ENCODE measurements at places on chromosomes 13 and 19.
A peak's percentile ranks its signal among the peaks of the same experiment; 100 is the strongest.

GRCh38 chr13:87671753-87672605, 808 bp downstream of the SLITRK5 start:
- no peak for DNase-seq

GRCh38 chr13:32323912-32324311, 8.6 kb downstream of the BRCA2 start:
- DNase-seq, result no peak

- DNase-seq, result no peak
Measured at GRCh38 chr13:110716247-110716515, 2.7 kb downstream of the ING1 start.

- DNase-seq, result peak; percentile 70
Measured at GRCh38 chr19:42440357-42441048, 2.2 kb downstream of the CXCL17 start.

DNA sequence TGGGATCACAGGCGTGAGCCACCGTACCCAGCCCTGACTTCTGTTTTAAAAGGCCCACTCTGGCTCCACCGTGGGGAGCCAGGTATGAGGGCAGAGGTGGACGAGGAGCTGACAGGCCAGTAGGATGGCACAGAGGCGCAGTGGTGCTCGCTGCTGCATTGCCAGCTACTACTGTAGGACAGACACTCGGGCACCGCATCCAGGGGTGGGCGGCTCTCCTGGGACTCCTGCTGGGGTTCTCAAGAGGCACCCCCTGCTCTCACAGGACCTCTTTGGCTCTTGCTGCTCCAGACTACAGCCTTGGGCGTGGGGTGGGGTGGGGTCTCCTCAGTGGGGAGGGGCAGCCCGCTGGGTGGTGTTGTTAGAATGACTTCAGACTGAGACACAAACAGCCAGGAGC, 53.4 kb downstream of the LATS2 start:
- no peak for DNase-seq

GRCh38 chr19:1409204-1410005, 2.0 kb downstream of the DAZAP1 start:
- DNase-seq, result no peak

DNA sequence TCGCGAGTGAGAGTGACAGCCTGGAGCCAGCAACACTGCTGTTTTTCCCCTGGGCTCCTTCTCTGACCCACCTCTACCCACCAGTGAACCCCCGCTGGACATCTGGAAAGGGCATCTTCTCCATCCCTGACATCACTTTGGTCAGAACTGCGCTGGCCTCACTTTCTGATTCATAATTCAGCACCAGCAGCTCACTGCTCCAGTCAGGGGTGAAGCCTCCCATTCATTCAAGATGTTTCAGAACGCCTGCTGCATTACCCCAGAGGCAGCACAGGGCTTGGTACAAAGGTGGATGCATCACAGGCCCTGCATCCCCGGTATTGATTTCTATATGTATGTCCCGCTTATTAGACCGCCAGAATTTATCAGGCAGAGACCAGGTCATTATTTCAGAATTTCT, 182.8 kb upstream of the TSHZ3 start:
- no peak for DNase-seq

GRCh38 chr19:4979211-4979807, 10.4 kb downstream of the KDM4B start:
- DNase-seq, result no peak

GRCh38 chr13:84136582-84136981, 254.3 kb upstream of the SLITRK1 start:
- no peak for DNase-seq

DNA sequence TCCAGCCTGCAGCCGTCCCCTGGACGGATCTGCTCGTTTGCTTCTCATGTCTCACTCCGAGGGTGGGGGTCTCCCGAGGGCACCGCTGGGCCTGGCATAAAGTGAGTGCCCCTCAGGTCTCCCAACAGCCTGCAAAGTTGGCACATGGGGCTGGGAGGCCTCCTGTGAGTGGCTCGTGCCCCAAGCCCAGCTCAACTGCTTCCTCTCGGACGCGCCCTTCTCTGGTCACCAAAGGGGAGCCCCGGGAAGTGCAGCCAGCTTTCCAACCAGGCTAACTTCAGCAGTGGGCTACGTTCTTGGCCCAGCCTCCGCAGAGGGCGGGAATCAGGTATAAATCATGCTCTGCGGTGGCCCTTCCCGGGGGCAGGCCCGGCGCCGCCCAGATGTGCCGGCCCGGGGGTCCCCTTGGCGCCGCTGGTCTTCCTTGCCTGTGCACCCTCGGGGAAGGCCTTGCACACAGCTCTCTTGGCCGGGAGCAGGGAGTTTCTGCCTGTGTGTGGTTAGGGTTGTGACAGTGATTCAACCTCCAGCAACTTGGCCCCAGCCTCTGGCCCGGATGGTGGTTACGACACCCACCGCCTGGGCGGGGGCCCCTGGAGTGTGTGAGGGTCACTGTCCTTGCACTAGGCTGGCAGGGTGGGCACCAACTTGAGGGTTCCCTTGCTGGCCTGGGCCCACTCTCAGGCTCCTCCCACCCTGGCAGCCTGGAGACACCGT, 20.7 kb downstream of the CEBPG start:
- no peak for DNase-seq

- DNase-seq, result no peak
Measured at GRCh38 chr13:77533875-77534788, 1.4 kb upstream of the SCEL start.

GRCh38 chr13:51235186-51235585, 13.0 kb downstream of the FAM124A start:
- no peak for DNase-seq

DNA sequence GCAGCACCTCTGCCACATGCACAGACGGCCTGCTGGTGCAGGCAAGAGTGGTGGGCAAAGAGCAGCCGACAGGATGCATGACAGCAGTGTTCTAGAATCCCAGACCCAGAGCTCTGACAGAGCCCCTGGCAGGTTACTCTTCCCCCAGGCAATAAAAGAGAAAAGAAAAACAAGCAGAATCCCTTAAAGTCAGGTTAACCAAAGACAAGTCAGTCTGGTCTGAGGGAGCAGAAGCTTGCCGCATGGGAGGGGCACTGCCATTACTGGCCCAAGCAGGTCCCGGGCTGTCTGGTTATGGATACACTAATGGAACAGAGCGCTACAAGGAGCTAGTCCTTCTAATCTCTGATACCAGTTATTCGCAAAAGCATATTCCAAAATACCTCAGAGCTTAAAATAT, 36.1 kb upstream of the DOCK9 start:
- no peak for DNase-seq

DNA sequence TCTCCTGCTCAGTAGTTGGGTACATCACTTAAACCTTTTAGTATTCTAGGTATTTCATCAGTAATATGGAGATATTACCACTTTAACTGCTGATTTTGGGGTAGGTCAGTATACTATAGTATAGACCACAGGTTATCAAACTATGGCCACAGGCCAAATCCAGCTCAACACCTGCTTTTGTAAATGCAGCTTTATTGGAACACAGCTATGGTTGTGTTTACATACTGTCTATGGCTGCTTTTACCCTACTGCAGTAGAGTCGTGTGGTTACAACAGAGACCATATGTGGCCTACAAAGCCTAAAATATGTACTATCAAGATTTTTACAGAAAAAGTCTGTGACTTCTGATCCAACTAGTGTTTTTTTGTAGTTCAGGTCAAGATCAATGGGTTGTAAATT, 10.3 kb downstream of the COG6 start:
- no peak for DNase-seq

- DNase-seq, result no peak
Measured at GRCh38 chr13:38656699-38657098, 30.2 kb upstream of the FREM2 start.

- DNase-seq, result no peak
Measured at GRCh38 chr19:31164791-31165251, 184.4 kb downstream of the TSHZ3 start.

DNA sequence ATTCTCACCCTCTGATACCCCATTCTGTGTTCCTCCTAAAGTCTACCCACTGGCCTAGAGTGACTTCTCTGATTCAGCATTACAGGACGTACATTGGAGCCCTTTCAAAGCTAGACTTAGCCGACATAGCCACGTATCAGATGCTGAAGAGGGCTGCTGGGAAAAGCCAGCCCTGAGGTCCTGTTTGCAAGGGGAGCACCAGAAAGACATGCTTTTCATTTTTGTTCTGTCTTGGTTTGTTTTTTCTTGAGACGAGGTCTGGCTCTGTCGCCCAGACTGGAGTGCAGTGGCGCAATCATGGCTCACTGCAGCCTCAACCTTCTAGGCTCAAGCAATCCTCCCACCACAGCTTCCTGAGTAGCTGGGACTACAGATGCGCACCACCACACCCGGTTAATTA, 6.3 kb upstream of the ZSWIM4 start:
- no peak for DNase-seq

GRCh38 chr13:29722415-29722814, 126.9 kb upstream of the SLC7A1 start:
- DNase-seq, result no peak

GRCh38 chr13:106210324-106210723, 325.1 kb downstream of the EFNB2 start:
- DNase-seq, result no peak

GRCh38 chr13:19586904-19587634, 25.7 kb upstream of the TPTE2 start:
- DNase-seq, result peak; percentile 79

GRCh38 chr13:23987331-23987894, 90.1 kb upstream of the C1QTNF9B start:
- no peak for DNase-seq

GRCh38 chr13:27039171-27039701, 132.4 kb downstream of the USP12 start:
- no peak for DNase-seq

DNA sequence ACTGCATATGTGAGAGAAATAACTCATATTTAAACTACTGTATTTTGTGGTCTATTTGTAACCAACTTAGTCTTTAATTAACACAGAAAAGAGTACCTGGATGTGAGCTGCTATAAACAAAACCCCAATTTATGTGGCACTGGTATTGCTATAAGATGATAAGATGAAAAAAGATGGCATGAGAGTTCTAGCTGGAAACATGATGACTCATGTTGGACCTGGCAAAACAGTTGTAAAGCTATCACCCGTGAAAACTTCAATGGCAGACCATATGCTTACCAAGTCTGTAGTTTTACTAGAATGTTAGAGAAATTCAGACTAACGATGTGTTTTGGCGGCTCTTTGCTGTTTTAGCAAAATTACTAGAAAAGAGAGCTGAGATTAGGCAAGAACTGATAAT, 69.6 kb upstream of the PCDH9 start:
- no peak for DNase-seq

- DNase-seq, result no peak
Measured at GRCh38 chr19:17379221-17379631, 2.1 kb upstream of the PLVAP start.

GRCh38 chr19:49020931-49021895, 2.9 kb downstream of the CGB3 start:
- DNase-seq, result no peak

DNA sequence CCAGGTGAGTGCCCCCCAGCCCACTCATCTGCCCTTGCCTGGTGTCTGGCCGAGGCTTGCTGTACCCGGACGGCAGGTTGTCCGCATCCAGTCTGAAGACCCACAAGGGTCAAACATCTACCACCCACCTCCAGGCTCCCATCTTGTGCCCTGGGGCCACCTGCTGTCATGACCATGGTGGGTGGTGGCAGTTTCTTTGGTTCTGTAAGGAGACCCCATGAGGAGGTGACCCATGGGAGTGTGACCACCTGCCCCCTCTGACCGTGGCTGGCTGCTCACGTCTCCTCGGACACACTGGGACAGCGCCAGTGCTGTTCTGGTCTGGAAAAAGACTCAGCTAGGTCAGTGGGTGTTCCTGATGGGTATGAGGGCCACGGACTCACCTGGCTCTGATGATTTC, 93.9 kb downstream of the TEX29 start:
- no peak for DNase-seq

- DNase-seq, result no peak
Measured at GRCh38 chr13:73317140-73317539, 258.3 kb downstream of the KLF5 start.

- peak; percentile 14 for DNase-seq
Measured at GRCh38 chr19:34475026-34475974, 6.3 kb upstream of the WTIP start.

- DNase-seq, result no peak
Measured at GRCh38 chr13:96771486-96772367, 222.5 kb downstream of the OXGR1 start.

DNA sequence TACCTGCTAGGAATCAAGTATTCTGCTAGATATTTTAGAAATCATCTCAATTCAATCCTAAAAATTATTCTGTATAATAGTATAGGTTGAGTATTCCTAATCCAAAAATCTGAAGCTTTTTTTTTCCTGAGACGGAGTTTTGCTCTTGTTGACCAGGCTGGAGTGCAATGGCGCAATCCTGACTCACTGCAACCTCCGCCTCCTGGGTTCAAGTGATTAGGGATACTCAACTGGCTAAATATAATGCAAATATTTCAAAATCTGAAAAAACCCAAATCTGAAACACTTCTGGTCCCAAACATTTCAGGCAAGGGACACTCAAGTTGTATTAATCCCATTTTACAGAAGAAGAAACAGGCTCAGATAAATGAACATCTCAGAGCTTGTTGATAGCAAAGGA, 17.2 kb upstream of the USPL1 start:
- DNase-seq, result no peak

DNA sequence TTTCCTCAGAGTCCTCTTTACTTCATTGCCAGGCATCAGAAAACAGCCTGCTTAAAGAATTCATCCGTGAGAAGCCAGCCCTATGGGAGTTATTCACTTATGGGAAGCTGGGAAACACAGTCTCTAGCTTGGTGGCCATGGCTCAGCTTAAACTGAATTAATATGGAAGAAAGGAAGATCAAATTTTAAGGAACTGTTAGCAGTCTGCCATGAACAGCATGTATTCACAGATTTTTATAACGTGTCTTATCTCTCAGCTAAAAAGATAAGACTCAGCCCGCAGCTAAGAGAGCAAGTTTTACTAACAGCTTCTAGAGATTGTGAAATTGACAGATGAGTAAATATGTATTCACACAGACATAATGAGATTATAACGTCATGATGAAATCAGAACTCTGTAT, 253.7 kb upstream of the RXFP2 start:
- DNase-seq, result no peak

DNA sequence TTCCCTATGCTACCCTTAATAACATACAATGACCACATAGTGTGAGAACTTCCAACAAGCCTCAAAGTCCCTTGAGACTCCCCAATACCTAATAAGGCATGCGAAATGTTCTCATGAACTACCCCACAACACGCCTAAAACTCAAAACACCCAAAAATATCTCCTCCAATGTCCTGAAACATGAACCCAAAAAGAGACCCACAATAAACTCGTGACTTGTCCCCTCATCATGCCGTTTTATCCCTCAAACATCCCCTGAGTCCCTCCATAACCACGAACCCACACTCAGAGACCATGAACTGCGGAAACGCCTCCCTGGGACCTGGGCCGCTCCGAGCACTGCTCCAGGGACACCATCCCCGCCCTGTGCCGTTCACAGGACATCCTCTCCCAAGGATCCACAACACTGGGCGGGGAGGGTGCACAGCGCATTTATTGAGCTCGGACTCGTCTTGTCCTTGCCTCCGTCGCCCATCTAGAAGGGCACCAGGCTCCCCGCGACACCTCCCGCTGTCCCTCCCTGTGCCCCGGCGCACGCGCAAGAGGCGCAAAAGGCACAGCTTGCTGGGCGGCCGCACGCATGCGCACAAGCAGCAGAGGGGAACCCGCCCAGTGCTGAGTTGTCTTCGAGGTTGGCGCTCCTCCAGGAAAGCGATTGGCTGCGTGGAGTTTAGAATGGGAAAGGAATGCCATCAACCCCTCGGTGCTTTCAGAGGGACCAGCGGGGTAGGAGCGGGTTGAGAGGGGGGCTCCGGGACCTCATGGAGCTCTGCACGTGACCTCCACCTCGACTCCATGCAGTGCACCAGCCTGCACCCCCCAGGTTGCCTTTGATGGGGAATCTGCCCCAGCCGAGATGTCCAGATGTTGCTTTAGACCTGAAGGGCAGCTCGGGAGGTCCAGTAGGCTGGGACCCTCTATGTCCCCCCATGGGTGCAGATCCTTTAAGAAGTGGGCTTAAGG, 8.8 kb downstream of the FXYD3 start:
- peak; percentile 83 for DNase-seq
